ENCODE measurements at places on chromosomes 1 and 21. TPM values are rescaled to one million over a fixed set of nuclear protein-coding genes. Genes with fewer than 3 reads are reported as not detected.

WNT9A gene
- not detected for total RNA-seq

PLEKHO1 gene
- 18.2 TPM for total RNA-seq

TTC34 gene
- 0.81 TPM for total RNA-seq

IGSF8 gene
- 48.0 TPM for total RNA-seq

SYNC gene
- total RNA-seq, result not detected

LCE2A gene
- total RNA-seq, result not detected

GRCh38 chr1:108027389-108027788, 62.4 kb upstream of the VAV3 start:
- DNase-seq, result no peak

GRCh38 chr1:33429332-33429731, 1.6 kb downstream of the PHC2 start:
- DNase-seq, result no peak

DNA sequence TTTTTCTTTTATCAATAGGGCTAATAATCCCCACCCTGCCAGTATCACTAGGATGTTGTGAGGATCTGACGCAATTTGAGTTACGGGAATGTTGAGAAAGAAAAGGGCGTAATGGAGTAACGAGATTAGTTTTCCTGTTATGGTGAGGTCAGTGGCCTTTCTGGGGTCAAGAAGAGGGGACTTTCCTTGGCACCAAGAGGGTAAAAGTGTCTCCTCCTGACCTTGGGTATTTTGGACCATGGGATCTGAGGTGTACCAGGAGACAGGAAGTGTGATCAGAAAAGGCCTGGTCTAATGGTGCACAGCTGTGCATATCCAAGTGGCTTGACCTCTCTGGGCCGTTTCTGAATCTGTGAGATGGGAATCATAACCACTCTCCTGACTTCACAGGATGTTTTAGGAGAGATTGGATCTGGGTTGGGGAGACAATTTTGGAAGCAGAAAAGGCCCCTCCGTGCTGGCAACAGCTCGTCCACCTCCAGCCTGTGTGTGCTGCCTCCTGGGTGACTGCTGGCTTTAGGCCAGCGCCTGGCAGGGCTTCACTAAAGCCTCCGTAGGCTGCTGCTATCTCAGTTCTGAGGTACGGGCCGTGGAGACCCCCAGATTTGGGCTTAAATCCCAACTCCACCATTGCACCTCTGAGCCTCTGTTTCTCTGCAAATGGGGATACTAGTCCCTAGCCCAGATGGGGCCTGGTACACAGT, 37.1 kb downstream of the ALPL start:
- DNase-seq, result no peak

- DNase-seq, result no peak
Observed at GRCh38 chr1:179016706-179017382, 8.8 kb upstream of the FAM20B start.

- DNase-seq, result peak; percentile 87
Observed at GRCh38 chr1:182259229-182259872, 132.2 kb downstream of the GLUL start.

DNA sequence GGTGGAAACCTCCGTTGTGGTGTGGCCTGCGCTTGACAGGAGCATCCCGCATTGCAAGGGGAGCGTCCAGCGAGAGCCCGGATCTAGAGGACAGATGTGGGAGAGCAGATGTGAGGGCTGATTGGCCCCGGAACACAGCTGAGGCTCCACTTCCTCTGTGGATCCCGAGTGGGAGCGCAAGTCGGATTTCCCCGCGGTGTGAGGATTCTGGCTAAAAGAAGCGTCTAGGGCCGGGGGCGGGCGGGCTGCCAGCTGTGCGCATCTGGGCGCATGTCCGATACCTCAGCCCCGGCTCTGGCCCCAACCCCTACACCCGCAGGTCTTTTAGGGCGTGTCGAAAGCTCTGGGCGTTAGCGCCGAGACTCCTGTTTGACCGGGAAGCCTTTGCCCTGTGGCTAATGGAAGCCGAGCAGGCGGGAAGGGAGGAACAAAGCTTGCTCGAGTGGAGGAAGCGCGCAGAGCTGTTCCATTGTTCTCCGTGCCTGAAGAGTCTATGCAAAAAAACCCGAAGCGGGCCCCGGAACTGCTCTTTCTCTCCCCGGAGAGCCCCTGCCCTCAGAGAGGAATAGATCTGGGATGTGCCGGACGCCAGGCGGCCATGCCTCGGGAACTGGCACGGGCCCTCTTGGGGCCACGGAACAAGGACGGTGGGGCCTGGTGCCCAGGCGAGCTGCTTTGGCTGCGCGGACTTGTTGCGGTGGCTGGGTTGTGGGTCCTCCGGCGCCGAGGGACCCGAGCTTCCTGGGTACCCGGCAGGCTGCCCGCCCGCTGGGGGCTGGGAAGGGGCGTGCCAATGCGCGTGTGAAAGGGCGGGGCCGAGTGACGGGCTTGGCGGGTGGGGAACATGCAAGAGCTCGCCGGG, 111.1 kb downstream of the NAV1 start:
- DNase-seq, result peak; percentile 12

- no peak for DNase-seq
Observed at GRCh38 chr1:165659581-165659895, 28.5 kb downstream of the MGST3 start.

DNA sequence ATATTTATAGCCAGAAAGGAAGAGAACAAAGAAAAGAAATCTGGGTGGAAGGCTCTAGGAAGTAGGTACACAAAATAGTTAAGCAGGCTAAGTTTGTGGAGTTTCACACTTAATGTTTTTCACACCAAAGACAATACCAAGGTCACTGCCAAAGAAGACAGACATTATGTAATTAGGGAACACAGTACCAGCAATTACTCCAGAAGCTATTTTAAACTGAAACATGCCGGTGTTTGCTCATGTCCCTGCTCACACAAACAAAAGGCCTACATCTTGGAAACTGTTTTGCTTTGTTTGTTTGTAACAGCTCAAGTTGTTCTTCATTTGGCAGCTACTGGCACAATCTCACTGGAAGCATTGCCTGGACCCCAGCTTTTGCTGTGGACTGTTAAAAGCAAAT, 88.5 kb upstream of the DAB1 start:
- no peak for DNase-seq

- DNase-seq, result no peak
Observed at GRCh38 chr1:79441238-79441637, 434.7 kb upstream of the ADGRL4 start.

GRCh38 chr1:232635778-232636356, 5.9 kb upstream of the SIPA1L2 start:
- no peak for DNase-seq

- no peak for DNase-seq
Observed at GRCh38 chr1:97610748-97611147, 310.1 kb downstream of the DPYD start.

- no peak for DNase-seq
Observed at GRCh38 chr1:247111259-247111699, 7.1 kb upstream of the ZNF669 start.

- DNase-seq, result peak; percentile 39
Observed at GRCh38 chr1:169892927-169893644, 610 bp downstream of the SCYL3 start.
